ENCODE measurements at places on chromosomes 6 and 20.
A peak's percentile ranks its signal among the peaks of the same experiment; 100 is the strongest.

GRCh38 chr6:162512744-162513143 is 214.8 kb downstream of the PRKN start:
- no peak for DNase-seq

- DNase-seq = peak; percentile 7
Observed at GRCh38 chr6:37134396-37135191, 35.4 kb upstream of the PIM1 start.

GRCh38 chr6:5112066-5112799 is 27.1 kb downstream of the PPP1R3G start:
- DNase-seq = no peak

- no peak for DNase-seq
Observed at GRCh38 chr20:53570446-53571276, 23.0 kb downstream of the ZNF217 start.

DNA sequence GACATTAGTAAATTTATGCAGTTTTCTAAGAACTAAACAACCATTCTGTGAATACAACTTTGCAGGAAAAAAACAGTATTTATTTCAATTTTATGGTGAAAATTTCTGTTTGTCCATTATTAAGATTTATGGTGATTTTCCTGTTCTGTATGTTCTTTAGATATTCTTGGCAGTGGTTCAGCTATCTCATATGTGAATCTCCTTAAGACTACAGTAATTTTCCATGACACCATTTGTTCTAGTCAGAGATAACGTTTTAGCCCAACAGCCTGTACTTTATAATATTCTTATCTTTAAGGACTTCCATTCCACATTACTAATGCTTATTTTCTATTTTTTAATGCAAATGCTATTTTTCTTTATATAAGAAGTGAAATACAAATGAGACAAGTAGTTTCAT is 504.0 kb downstream of the RFPL4B start:
- DNase-seq = no peak

- DNase-seq = no peak
Observed at GRCh38 chr6:14379568-14379967, 262.0 kb downstream of the CD83 start.

- DNase-seq = no peak
Observed at GRCh38 chr6:12903246-12903645, 186.7 kb downstream of the PHACTR1 start.

DNA sequence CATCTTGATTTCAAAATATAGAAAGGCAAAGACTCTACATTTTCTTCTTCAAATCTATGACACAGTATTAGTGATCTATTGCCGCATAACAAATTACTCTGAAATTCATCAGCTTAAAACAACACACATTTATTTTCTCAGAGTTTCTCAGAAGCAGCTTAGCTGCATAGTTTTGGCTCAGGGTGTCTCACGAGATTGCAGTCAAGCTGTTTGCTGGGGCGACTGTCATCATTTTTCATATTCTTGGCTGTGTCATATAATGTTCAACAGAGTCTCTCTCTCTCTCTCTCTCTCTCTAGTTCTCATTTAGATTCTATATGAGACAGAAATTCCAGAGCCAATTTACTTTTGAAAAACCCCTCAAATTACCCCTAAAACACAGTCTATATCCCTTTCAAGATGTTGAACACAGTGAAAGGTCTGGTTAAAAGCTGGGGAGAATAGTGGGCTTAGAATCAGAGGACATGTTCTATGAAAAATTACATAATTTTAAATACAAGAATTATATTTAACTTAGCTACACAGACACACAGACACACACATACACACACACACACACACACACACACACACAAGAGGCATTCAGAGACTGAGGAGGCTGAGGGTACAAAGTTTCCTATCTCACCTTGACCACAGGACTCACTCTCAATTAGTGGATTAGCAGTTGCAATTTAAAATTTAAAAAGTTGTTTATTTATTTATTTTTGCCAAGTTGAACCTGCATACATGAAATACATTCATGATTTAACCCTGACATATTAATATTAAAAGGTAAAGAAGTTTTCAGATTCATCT is 86.7 kb downstream of the MKKS start:
- DNase-seq = no peak

DNA sequence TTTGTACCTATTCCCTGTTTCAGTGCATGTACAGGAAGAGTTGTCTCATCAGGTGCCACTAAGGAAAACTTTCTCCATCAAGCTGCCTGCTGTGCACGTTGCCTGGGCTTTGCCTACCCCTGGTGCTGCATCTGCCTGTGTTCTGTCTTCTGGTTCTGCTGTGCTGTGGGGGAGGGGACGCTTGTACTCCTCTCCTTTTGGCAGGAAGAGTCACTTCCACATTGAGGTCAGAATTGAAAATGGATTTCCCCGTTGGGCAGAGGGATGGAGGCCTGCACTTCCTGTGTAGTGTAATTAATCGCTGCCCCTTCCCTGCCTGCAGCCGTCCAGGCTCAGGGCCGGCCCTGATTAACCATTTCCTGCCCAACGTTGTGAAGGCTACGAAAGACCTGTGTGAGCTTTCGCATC is 153.3 kb downstream of the SCML4 start:
- no peak for DNase-seq

DNA sequence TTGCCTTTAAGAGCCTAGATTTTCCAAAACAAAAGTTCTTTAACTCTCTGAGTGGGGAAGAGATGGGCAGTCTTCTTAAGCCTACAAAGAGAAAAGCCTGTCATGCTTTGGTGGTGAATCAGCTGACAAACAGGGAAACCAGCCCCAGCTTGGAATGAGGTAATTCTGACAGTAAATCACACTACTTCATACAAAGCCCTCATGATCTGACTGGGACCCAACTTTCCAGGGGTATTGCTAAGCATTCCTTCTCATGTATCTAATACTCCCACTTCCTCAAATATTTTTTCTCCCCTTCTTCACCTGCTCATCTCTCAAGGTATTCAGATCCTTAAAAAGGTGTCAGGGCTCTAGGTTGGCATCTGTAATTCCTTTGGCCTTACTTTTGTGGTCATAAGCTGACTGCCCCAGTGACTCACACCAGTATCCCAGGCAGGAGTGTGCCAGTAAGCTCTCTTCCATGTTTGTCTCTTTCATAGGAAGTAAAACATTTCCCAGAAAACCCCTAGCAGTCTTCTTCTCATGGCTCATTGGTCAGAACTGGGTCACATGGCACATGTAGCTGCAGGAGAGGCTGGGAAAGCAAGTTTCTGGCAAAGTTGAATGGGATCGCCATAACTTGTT is 15.0 kb upstream of the TBC1D22B start:
- DNase-seq = no peak

DNA sequence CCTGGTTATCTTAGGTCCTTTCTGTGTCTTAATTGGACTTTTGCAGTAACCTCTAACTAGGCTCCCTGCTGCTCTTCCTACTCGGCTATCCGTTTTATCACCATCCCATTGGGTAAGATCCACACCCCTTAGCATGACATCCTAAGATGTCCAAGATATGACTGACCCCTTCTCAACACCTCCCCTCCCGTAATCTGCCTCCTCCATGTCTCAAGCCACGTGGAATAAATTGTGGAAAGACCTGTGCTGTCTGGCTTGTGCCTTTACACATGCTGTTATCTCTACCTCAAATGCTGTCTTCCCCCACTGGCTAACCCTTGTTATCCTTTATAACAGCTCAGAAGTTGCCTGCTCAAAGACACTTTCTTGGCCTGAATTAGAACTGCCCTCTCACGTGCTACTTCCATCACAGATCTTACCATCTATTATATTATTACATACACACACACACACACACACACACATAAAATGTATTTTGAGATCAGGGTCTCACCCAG is 26.5 kb downstream of the EIF2S2 start:
- no peak for DNase-seq

GRCh38 chr6:26360451-26361416 is 4.3 kb upstream of the BTN3A2 start:
- DNase-seq = no peak

DNA sequence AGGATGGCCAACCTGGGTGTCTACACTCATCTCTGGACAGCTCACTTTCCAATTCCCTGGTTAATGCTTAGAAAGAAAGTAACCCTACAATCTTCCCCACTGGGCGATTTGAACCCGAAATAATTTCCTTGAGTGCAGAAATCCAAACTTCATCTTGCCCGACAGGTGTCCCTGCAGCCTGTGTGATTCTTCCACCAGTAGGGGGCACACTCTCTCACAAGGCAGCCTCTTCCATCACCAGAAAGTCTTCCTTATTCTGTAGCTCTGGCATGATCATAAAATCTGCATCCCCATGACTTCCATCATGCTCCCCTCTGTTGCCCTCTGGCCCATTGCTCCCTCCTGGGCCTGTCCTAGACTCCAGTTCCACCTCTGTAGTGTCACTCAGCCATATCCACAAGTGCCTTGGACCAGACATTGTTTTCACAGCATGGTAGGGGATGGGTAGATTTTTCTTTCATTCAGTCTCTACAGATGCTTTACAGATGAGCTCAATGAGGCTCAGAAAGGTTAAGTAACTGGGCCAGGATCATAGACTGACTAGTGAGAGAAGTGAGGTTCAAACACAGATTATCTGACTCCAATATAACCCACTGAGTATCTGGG is 170.4 kb upstream of the SPTLC3 start:
- DNase-seq = no peak

DNA sequence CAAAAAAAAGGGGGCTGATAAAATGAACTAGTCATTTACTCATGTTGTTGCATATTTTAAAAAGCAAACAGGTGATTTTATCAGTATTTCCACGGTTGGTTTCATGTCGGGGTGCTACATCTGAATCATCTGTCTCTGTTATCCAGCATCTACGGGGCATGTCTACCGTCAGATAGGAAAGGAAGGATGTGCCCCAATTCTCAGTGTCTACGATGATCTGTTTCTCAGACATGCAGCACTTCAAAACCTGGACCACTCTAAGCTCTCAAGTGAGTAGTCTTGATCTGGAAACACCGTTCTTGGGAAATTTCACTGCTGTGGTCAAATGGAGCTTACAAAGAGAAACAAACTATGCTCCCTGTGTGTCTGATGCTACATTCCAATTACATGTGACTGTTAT is 240.3 kb upstream of the TAB2 start:
- DNase-seq = no peak

DNA sequence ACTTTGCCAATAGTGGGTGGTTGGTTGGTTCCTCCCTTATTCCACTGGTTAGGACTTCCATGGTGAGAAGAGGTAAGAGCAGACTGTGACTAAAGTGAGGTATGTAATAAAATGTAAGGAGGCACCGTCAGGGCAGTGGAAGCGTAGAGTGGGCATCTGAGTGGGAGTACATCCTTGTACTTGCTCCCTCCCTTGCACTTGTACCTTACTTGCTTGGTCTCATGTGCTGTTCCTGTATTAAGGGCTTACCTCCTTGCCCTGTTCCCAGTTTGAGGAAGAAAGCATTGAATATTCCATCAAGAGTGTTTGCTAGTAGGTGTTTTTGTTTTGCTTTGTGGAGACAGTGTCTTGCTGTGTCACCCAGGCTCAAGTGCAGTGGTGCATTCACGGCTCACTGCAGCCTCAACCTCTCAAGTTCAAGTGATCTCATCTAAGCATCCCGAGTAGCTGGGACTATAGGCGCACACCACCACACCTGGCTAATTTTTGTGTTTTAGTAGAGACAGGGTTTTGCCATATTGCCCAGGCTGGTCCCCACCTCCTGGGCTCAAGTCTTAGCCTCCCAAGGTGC is 25.5 kb downstream of the AMD1 start:
- no peak for DNase-seq

- no peak for DNase-seq
Observed at GRCh38 chr6:136365776-136366354, 76.2 kb upstream of the BCLAF1 start.

DNA sequence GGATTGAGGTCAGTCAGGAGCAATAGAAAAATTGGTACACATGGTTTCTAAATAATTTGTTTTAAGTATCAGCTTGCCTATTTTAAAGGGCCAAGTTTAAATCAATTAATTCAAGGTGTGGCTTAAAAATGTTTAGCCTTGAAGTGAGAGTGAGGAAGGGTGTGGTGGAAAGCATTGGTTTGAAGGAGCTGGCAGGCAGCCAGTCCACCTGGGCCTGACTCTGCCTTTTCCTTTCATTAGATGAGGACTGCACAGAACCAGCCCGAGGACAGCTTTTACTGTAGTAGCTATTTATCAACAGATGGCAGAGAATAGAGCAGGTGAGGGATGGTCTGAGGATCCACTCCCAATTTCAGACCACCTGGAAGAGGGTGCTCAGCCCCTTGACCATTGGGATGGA is 42.4 kb downstream of the DHX35 start:
- no peak for DNase-seq

GRCh38 chr6:167705211-167705750 is 121.4 kb upstream of the AFDN start:
- no peak for DNase-seq

DNA sequence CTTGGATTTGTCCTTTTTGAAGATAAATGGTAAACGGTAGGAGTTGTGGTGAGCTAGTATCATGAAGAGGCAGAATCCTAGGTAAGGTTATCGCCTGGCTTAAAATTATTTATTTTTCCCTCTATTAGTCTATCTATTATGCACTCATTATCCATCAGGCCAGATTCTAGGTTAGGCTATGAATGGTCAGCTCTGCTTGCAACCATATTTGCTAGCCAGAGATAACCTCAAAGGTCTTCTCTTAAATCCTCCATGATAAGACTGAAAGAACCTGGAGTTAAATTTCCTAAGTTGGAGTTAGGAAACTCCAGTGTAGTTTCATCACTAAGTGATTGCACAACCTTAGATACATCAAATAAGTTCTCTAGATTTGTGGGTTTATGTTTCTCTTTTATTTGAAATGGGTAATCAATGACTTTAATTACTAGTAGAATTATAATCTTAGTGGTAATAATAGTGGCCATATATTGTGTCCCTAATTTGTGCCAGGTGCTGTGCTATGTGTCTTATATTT is 302.1 kb upstream of the RUNX2 start:
- no peak for DNase-seq

DNA sequence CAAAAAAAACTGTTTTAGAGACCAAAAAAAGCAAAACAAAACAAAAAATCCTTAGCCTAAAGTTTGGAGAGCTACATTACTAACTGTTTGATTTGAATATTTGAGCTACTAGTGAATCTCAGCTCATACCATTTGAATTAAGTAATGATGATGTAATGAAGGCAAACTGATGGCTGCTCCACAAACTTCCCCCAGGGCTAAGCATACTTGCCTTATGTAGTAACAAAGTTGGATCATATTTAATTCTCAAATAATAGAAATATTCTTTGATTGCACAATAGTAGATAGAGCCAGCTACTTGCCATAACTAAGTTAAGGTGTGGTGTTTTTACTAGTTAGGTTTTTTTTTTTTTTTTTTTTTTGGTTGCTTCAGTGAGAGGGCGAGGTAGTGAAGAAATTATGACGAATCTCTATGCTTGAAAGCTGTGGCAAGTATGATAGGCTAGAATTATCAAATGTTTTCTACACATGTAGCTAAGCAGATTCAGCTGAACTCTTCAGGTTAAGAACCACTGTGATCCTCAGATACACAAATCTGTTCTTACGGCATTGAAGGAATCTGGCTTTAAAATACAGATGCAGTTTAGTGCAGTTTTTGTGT is 2.9 kb downstream of the RAB32 start:
- DNase-seq = no peak

Data from stimulated activated effector memory CD8-positive, alpha-beta T cell treated with anti-CD3 and anti-CD28 coated beads, Interleukin-12 subunit alpha, Interleukin-12 subunit beta, amount 100 ng/mL, for 72 hours (primary cell).